ENCODE measurements at places on chromosomes 1 and 21.

DNA sequence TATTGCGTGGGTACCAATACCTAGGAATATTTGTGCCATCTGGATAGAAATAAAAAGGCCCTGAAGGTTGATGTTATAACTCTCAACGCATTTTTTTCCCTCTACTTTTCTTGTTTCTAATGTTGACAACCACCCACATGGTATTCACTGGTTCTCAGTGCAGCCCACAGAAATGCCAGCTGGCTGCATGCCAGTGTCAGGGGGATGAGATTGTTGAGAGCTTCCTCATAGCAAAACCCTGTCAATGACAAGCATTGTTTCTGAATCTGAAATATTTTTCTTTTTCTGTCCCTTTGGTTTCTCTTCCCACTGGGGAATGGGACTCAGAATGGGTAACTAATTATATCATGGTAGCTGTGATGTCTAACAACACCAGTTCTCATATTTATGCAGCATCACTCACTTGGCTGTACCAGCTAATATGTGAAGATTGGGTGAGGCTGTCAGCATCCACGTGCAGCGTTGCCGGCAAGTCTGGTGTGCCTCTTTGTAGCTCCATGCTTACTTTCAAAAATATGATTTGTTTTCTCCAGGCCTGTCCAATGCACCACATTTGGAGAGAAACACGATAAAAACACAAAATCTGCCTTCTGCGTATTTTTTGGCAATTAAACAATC lies 284.6 kb downstream of the PTBP2 start:
- DNase-seq, result no peak

DNA sequence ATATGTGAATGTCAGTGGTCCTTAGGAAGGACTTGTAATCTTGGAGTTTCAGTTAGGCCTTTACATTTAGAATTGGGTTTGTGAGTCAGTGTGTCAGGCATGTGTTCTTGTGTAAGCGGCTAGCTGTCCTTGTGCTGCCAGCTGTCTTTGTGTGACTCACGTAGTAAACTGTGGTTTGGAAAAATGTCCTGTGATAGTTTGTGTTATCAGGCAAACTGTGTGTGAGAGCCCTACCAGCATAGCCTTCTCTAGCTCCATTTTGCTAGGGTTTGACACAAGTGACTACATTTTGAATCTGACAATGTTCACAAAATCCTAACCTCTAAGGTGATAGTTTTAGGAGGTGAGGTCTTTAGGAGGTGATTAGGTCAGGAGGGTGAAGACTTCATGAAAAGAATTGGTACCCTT lies 6.9 kb upstream of the SLC35D1 start:
- DNase-seq, result no peak

DNA sequence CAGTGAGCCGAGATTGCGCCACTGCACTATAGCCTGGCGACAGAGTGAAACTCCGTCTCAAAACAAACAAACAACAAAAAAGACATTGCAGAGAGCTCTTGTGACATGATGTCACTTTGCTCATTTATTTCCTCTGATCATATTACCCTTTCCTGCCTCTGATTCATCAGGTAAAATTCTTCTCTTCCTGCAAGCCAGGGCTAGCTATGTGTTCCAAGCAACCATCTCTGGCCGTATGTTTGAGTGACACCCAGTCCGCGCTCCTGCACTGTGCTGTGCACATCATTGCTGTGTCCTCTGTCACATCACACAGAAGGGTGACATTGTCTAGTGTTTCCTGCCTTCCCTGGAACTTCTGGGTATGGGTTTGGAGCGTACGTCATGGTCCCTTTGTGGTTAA lies 251.3 kb downstream of the PCP4 start:
- no peak for DNase-seq

DNA sequence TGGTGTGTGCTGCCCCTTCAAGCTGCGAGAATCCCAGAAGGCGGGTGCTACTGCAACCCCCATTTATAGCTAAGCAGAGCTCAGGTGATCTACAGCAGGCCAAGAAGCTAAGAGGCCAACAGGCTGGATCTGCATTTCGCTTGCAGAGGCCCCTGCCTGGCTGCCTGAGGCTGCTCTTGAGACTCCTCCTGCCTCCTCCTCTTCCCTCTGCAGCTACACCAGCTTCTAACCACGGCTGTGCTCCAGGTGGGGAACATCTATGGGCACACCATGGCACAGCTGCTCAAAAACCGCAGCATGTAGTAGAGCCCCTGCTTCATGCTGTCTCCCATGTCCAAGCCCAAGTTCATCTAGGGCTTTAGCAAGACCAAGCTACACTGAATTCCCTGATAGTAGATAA lies 72.9 kb upstream of the ZNF678 start:
- DNase-seq, result no peak

- DNase-seq, result no peak
These were observed 61.4 kb downstream of the STUM start for GRCh38 chr1:226609836-226610455.

GRCh38 chr1:47709019-47709871 lies 271.4 kb downstream of the FOXD2 start:
- DNase-seq, result no peak

DNA sequence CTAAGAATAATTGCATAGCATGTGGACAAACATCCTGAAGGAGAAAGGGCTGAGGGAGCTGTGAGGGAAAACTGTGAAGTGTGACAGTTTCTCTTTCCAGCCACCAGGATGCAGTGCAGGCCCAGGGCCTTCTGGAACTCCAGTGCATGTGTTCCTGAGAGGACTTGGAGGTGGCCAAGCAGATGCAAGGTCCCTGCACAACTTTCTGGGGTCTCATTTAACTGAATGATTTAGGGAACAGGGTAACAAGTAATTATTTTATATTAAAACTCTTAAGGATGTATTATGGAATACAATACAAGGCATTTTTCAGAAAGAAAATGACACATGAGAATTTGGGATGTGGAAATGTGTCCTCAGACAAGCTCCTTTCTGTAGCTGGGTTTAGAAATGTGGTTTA lies 61.2 kb upstream of the MCOLN3 start:
- peak; percentile 6 for DNase-seq

DNA sequence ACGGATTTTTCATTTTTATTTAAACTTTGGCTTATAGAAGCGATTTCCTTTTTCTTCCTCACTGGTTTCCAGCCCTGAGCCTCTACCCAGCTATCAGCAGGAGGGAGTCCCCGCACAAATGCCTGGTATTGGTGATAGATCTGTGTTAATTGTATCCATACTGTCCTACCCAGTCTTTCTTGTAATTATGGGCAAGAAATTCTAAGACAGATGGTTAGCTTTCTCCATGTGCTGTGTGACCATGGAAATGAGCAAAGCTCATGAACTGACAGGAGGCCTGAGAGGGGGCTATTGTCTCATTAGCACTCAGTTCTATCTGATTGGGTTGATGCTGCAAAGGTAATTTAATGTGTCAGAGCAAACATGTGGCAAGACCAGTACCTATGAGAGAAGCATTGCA lies 108.1 kb upstream of the IVNS1ABP start:
- no peak for DNase-seq

DNA sequence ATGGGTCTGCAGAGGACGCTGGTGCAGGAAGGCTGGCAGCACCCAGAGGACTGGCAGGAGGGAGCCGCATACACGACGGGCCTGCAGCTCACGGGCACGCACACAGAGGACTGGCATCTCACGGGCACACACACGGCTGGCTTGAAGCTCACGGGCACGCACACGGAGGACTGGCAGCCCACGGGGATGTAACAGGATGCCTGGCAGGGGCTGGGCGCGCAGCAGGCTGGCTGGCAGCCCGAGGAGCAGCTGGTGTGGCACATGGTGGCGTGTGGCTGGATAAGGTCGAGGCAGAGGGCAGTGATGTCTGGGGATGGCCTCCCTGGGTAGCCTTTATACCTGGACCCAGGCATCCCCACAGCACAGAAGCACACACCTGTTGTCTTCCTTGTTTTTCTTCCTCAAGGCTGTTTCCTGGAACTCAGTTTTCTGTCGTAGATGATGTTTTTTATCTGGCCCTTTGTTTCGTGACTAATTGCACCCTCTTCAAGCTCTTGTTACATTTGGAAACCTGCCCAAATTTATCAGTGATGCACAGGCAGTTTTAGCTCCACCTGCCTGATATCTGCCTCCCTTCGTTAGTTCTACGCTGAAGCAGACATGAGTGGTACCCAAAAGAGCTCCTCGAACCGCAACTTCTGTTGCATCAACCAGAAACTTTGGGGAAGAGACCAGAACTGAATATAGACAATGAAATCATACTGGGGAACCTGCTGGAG lies at the start of gene KRTAP12-1:
KRTAP12-1 (minus strand) TSS at position 303 of the 719 bp plus-strand sequence; CDS start at position 263, 40 bp downstream.
- no peak for DNase-seq

Data from activated T-helper 1 cell treated with Interleukin-2 at 50 U/mL for 16 hours (primary cell).